ENCODE measurements at places on chromosomes 13 and 19. TPM values are rescaled to one million over a fixed set of nuclear protein-coding genes. Genes with fewer than 3 reads are reported as not detected.
A peak's percentile ranks its signal among the peaks of the same experiment; 100 is the strongest.

VAV1 gene
- total RNA-seq: 3.8 TPM

DNA sequence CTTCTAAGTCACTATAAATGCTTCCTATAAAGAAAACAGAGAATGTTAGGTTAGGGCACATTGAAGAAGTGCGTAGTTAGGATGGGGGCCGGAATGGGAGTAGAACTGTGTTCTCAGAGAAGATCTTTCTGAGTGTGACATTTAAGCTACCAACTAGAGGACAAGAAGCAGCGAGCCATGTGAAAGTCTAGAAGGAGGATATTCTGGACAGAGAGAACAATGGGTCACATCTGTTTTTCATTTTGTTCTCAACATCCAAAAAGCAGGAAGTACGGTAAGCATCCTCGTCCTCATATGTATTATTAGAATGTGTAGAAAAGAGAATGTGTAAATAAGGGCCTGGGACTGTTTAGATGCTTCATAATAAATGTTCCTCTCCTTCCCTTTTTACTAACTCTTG lies 44.5 kb upstream of the PARP4 start:
- no peak for DNase-seq

TEAD2 gene
- total RNA-seq: 10.9 TPM

C1QTNF9 gene
- total RNA-seq: 0.48 TPM

GRCh38 chr13:43021926-43022670 lies 1.3 kb upstream of the DNAJC15 start:
- no peak for DNase-seq

PLIN4 gene
- 33.7 TPM for total RNA-seq

GRCh38 chr13:111076155-111077013 lies 38.7 kb upstream of the ARHGEF7 start:
- no peak for DNase-seq

DNA sequence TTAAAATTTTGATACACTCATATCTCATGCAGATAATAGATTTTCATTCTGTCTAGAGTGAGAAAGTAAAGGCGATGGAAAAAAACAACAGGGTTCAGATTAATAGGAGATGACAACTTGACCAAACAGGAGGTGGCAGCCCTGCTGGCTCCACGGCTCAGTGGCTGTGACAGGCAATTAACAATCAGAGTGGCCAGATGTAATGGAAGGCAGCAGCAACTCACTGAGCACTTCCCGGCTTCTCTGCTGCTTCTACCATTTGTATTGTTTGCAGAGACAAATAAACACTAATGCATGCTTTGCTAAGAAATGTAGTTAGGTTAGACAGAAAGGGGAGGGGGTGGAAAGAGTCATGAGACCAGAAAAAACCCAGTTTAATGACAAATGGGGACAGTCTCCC lies 473.0 kb upstream of the SLC10A2 start:
- DNase-seq: no peak

ATP8A2 gene
- 0.64 TPM for total RNA-seq

GRCh38 chr13:99792079-99792921 lies 179.3 kb downstream of the ZIC5 start:
- DNase-seq: no peak

DNA sequence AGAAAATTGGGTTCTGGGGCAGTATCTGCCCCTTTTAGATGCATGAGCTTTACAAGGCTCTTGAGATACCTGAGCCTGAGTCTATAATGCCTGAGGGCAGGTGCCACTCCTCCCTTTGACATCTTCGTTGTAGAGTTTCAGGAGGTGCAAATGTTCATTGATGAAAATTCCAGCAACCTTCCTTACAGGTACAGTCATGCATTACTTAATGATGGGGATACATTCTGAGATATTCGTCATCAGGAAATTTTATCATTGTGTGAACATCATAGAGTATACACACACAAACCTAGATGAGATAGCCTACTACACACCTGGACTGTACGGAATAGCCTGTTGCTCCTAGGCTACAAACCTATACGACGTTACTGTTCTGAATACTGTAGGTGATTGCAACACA lies 310.0 kb downstream of the SHISA2 start:
- no peak for DNase-seq

GRCh38 chr13:113365583-113365970 lies 1.6 kb upstream of the GRTP1 start:
- no peak for DNase-seq

GRCh38 chr19:39498798-39499642 lies at the start of gene DLL3:
Gene DLL3 (plus strand): TSS chr19:39498947. CDS start chr19:39498975, 28 bp downstream.
- DNase-seq: no peak

DNA sequence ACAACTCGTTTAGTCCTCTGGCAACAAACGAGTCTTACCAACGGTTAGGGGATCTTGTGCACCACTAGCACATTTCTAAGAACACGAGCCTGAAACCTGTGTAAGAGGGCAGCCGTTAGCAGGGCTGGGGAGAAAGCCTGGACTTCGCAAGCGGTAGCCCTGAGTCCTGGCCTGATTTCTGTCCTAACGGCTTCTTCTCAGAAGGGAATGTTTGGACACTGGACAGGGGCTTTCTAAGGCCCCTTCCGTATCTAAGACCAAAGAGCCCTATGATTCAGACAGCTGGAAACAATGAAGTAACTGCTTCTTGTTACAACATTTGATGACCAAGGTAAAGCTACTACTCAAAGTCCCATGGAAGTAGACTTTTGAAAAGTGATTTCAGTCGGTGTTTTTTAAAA lies 2.2 kb downstream of the ANKRD10 start:
- no peak for DNase-seq

SPPL2B gene
- total RNA-seq: 149 TPM

DNA sequence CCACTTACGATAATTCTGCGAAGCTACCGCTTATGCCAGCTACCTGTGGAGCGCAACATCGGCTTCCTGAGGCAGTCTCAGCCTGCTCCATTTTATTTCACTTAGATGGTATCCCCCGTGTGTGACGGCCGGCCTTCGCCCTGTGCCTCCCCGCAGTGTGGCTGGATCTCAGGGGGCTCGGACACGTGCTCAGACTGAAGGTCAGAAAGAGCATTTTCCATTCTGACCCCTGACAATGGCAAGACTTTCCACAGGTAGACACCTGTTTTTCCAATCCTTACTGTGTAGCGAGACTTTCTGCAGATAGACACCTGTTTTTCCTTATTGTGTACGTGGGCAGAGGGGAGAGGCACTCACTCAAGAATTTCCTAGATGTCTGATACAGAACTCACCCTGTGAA lies 52.7 kb downstream of the ATP11A start:
- DNase-seq: no peak

DNA sequence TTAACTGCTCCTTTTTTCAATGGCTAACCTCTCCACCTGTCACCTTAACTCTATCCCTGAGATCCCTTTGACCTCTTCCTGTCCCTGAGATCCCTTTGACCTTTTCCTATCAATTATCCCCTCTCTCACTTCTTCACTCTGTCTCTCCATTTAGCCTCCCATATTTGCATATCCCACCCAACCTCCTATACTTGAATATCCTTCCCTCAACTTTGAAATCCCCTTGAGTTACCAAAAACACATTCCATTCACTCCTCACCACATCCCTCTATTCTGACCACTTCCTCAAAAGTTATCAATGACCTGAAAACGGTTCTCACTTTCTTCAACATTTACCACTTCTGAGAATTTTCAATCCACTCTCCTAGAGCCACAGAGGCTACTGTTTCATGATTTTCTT lies 3.0 kb downstream of the MYCBP2 start:
- no peak for DNase-seq

DNA sequence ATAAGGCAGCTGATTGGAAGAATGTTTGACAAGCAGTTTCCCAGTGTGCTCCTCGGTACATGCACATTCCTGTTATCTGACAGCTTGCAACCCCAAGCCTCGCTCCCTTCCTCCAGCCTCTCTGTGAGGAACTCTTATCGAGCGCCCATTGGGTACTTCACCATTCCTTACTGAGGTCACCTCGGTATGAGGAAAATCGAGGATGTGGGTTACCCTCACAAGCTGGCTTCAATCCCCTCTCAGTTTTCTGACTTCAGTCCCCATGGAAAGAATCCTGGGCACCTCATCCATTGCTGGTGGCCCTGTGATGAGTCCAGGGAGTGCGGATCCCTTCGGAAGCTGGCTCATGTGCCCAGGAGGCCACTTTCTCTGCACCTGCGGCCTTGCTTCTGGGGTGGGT lies 17.3 kb downstream of the TEX29 start:
- DNase-seq: no peak

PSG6 gene
- not detected for total RNA-seq

GRCh38 chr13:99058527-99059495 lies 80.9 kb upstream of the DOCK9 start:
- no peak for DNase-seq

DNA sequence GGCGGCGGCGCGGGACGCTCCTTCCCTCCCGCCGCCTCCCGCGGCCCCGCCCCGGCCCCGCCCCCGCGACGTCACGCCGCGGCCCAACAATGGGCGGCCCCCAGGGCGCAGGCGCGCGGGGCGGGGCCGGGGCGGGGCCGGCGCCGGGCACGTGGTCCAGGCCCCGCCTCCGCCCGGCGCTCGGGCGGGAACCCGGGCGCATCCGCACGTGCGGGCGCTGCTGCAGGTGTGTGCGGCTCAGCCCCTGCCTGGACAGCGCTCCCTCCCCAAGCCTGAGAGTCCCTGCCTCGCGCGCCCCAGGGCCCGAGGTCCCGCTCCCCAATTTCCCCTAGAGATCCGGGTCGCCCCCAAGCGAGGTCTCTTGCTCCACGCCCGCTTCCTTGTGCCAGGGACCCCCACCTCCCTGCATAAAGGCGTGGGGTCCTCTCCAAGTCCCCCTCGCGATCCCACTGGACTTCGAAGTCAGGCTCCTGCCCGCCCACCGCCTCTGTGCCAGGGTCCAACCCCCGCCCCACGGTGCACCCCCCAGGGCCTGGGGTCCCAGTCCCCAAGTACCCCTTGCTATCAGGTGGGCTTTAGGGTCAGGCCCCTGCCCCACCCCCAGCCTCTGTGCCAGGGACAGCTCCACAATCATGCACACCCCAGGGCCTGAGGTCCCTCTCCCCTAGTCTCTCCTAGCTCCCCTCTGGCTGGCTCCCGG lies at the start of gene MEX3D:
Gene MEX3D, minus strand, starts transcription at position 6 of the 700 bp plus-strand sequence. CDS start 267 bp downstream, outside the sequence.
- peak; percentile 87 for DNase-seq

GRCh38 chr19:46637224-46637623 lies 1.2 kb upstream of the GNG8 start:
- DNase-seq: no peak

- DNase-seq: peak; percentile 87
Measured at GRCh38 chr19:8001995-8002849, 3.2 kb downstream of the ELAVL1 start.

DNA sequence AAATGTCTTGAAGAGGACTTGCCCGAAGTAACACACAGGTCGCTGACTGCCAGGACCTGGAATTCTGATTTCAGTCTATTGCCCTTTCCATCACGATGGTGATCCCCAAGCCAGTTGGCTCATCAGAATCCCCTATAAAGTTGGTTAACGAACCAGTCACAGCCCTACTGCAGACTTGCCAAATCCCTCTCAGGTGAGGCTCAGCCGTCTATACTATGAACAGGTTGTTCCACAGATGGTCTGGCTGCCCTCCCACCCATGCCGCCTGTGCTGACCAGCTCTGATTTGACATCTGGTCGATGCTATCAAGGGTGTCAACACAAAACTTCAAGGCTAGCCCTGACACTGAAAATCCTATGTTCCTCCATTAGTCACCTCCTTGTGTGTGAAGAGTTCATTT lies 90.0 kb downstream of the RNASEH2B start:
- no peak for DNase-seq

- DNase-seq: peak; percentile 85
Measured at GRCh38 chr13:20174656-20175405, 14.0 kb upstream of the GJA3 start.

GRCh38 chr13:72849571-72849970 lies 67.6 kb downstream of the PIBF1 start:
- no peak for DNase-seq

- DNase-seq: no peak
Measured at GRCh38 chr13:29917650-29918049, 67.2 kb upstream of the UBL3 start.

ZNF208 gene
- 1.8 TPM for total RNA-seq

FCGBP gene
- total RNA-seq: 1,799 TPM

DNA sequence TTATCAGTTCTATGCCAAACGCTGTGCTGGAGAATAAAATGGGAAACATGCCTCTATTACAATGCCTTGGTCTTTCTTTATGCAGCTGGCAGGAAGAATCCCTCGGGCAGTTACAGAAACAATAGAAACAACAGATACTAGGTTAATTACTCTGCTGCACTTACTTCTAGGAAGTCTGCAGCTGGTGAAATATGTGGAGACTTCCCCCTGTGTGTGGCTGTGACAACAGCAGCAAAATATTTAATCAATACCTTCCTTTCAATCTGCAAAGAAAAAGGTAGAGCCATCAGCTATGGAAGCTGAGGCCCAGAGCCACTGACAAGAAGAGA lies 9.9 kb downstream of the STOML3 start:
- no peak for DNase-seq

ZMYM5 gene
- total RNA-seq: 17.3 TPM

DNA sequence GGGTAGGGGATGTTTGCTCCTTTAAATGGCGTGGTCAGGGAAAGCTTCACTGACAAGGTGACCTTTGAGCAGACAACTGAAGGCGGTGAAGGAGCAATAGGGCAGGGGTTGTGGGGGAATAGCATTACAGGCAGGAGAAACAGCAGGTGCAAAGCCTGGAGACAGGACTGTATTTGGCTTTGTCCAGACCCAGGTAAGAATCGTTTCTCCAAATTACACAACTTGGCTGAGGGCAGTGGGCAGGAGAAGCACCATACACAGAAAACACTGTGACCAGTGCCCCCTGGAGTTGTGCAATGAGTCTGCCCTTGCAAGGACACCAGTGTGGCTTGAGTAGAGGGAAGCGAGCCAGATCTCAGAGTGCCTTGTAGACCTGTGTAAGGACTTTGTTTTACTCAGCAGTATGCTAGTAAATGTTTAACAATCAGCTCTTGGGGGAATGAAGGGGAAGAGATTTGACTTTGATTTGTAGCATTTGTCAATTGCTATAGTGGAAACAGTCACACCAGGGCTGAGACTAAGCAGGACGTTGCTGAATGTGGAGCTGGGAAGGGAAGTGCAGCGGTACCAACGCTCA lies 360.0 kb downstream of the DCT start:
- peak; percentile 62 for DNase-seq

GRCh38 chr13:94825507-94825906 lies 113.2 kb upstream of the SOX21 start:
- peak; percentile 25 for DNase-seq

- no peak for DNase-seq
Measured at GRCh38 chr13:108120856-108121255, 94.5 kb downstream of the LIG4 start.

DNA sequence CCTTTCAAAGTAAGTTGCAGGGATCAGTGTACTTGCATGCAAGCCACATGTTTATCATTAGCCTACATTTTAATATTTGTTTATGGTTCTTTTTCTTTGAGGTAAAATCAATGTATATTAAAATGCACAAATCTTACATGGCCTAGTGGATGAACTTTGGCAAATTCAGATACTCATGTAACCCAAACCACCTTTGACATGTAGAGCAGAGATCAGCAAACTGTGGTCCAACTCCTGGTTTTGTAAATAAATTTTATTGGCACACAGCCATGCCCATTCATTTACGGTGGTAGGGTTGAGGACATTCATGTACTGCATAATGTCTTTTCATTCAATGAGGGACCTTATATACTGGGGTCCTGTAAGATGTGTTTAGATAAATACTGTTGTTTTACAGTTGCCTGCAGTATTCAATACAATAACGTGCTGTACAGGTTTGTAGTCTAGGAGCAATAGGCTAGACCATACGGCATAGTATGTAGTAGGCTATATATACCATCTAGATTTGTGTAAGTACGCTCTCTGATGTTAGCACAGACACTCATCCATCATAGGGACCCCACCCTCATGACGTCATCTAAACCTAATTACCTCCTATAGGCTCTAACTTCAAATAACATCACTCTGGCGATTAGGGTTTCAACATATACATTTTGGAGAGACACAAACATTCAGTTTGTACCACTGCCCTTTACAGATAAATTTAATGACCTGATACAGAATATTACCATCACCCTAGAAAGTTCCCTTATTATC lies 5.7 kb downstream of the NDFIP2 start:
- no peak for DNase-seq

Data from transverse colon (tissue), 4 donors.